ENCODE measurements at places on chromosomes 5 and 9.

DNA sequence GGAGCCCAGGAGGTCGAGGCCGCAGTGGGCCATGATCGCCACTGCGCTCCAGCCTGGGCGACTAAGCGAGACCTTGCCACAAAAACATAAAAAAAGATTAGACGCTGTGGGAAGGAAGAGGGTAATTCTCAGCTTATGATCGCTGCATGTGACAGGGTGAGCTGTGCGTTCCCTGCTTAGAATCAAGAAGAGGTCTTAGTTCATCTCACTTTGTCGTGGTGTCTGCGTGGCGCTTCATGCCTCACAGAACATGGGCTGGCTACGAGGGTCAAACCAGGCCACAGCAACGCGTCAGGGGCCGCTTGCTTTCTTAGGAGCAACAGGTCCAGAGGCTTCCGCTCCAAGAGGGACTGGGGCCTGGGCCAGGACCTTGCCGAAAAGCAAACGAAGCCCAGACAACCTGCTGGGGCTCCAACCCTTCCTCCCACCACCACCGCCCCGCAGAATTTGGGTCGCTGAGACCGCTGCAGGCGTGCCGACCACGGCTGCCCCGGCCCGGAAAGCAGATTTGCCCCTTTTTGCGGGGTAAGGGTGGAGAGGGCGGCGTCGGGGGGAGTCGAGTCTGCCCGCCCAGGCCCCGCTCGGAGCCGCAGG is 10.0 kb upstream of the GRIN1 start:
- DNase-seq, result no peak

GRCh38 chr5:7546555-7546954 is 150.6 kb downstream of the ADCY2 start:
- DNase-seq, result no peak

DNA sequence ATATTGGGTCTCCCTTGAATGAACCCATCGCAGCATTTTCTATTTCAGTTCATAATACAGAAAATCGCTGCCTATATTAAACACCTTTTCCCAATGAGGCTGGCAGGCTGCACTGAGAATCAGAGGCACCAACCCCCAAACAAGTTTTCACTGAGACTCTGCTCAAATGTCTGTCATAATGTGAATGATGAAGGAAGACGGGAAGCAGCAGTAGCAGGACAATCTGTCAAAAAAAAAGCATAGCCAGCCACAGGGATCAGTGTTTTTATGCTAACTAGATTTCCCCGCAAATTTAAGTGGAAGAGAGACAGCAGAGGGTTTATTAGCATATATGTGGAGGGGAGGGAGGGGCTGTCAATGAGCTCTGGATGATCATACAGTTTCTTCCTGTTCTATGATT is 162.7 kb upstream of the PDE4D start:
- no peak for DNase-seq

DNA sequence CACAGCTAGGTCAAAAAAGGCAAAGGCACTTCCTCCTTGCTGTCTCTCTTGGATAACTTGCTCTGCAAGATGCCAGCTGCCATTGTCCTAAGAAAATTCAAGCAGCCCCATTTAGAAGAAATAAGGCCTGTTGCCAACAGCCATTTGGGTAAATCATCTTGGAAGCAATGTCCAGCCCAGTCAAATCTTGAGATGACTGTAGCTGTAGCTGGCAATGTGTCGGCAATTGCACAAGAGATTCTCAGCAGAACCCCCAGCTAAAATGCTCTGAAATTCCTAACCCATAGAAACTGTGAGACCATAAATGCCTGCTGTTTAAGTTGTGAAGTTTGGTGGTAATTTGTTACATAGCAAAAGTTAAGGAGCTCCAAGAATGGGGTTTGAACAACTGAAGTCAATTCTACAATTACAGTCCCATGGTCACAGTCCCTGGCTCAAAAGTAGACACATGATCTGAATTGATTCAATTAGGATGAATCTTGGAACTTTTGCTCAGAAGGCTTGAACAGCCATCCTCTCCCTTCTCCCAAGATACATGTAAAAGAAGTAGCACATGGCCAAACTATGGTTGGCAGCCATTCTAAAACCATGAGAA is 151.1 kb downstream of the MPDZ start:
- DNase-seq, result no peak

- DNase-seq, result no peak
These were observed 28.5 kb downstream of the KCNMB1 start for GRCh38 chr5:170360709-170361108.

DNA sequence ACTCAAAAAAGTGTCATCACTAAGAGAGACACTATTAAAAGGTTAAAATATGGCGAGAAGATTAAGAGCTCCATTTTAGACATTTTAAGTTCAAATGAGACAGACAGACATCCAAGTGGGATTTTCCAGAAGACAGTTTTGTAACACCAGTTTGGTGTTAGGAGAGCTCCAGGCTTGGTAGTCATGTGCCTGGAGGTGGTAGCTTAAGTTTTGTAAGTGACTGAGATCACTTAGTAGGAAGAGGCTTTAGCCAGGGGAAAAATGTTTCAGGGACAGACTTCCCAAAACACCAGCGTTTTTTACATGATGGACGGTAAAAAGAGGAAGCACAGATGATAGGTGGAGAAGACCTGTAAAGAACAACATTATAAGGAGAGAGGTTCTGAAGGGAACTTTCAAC is 150.3 kb downstream of the GIN1 start:
- DNase-seq, result no peak

DNA sequence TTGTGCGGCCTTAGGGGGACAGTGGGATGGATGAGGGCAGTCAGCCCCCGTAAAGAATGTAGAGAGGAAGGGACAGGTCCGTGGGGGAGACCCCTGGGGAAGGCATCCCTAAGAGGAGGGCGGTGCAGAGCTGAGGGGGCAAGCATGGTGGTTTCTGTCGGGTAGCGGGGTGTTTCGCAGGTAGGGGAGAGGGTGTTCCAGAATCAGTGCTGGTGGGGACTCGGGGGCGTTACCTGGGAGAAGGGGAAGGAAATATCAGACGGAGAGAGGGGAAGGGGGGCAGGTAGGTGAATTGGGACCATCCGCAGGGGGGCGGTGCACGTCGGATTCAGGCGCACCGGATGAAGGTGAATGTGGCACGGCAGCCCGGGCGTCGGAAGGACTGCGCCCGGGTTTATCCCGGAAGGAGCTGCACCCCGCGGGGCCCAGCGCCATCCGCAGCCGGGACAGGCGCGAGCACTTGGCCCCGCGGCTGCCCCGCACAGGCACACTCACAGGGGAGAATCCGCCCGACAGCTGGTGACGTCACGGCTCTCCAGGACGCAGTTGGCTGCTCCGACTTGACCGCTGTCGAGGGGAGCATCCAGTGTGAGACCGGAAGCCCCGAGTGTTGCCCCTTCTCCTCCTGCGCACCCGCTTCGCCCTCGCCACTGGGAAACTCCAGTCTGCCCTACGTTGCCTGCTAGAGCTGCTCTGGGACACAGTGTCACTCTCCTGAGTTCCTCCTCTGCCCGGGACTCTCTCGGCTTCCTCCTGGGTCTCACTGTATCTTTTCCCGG is 1.3 kb downstream of the CD72 start:
- no peak for DNase-seq

- DNase-seq, result no peak
These were observed 55.3 kb downstream of the IL33 start for GRCh38 chr9:6270896-6271295.

- no peak for DNase-seq
These were observed 29.1 kb upstream of the AKNA start for GRCh38 chr9:114416906-114417305.

Data from NCI-H1417 treated with DMSO at 0.1 percent for 48 hours (cell line).